ENCODE measurements at places on chromosomes 2 and 18.
A peak's percentile ranks its signal among the peaks of the same experiment; 100 is the strongest.

GRCh38 chr2:1495676-1496358 is 82.6 kb downstream of the TPO start:
- DNase-seq, result no peak

GRCh38 chr2:65514555-65515195 is 82.3 kb upstream of the SPRED2 start:
- no peak for DNase-seq

DNA sequence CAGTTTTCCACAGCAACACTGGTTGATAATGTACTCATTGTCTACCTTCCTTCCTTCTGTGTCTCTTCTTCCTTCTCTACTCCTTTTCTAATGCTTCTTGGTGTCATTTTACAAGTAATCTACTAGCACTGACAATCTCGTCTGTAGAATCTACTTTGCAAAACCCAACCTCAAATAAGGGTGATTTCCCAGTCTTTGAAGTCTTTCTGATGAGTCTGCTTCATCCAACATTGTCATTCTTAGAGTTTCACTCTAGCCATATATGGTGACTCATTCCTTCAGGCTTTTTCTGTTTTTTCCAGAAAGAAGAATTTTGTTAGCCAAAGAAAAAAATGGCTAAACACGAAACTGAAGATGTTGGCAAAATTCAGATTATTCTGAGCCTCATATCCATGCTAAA is 288.7 kb downstream of the MBD2 start:
- no peak for DNase-seq

DNA sequence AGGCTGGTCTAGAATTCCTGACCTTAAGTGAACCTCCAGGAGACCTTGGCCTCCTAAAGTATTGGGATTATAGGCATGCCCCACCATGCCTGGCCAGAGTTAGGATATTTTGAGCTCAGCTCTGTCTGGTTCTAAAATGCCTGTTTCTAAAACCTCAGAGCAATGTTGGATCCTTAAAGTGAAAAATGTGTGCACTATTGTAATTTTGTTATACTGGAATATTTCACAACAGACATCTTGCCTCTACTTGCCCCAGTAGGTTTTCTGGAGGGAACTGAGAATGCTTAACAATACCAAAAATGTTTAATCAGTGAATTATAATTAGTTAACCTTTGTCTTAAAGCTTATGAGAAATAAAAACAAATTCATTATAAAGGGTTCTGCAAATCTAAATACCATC is 144.6 kb upstream of the CCDC195 start:
- DNase-seq, result no peak

- DNase-seq, result no peak
Measured at GRCh38 chr2:28516430-28516829, 20.6 kb downstream of the PLB1 start.

DNA sequence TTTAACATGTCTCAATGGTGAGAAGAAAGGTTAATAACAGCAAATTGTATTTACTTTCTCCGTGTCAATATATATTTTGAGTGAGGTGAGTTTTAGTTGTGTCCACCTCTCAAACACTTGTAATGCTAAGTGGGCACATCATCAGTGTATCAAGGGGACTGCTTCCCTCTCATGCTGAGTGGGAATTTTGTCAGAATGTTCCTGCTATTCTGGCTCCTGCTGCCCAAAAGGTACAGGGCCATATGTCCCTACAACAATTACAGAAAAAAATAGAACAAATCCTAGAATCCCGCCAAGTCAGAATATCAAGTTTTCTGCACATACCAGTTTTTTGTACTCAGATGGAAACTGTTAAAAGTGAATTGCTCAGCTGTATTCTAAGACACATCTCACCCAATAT is 5.4 kb upstream of the CERKL start:
- DNase-seq, result no peak

DNA sequence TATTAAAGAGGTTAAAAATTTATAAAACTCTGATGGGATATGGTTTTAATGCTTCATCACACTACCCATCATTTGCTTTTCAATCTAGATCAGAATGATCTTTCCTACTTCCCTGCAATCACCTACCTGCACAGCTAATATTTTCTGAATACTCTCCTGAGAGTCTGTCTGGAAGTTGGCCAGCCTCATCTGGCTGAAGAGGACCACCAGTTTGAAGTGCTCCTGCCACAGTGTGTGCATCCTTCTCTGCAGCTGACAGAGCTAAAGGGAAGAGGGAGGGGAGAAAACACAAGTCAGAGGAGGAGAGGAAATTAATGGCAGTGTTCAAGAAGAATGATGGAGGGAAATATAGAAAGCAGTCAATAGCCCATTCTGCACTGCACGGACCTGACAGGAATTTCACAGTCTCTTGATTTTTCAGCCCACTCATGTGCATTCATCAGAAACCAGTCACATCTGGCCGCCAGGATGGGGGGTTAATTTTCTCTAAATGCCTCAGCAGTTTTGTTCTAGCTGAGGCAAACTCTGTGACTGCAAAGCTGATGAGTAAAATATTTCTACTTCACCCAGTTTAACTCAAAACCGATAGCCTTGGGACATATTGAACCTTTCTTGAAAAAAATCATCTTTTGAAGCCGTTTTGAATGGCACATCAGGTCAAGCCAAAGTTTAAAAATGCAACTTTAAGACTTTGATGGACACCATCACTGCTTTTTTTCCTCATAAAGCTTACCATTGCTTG is 201.8 kb upstream of the KLHL14 start:
- DNase-seq, result peak; percentile 74

DNA sequence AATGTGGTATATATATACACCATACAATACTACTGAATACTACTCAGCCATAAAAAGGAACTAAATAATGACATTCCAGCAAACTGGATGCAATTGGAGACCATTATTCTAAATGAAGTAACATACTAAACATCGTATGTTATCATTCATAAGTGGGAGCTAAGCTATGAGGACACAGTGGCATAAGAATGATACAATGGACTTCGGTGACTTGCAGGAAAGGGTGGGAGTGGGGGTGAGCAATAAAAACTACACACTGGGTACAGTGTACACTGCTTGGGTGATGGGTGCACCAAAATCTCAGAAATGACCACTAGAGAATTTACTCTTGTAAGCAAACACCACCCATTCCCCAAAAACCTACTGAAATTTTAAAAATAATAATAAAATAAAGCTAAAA is 87.9 kb downstream of the RAB31 start:
- no peak for DNase-seq

DNA sequence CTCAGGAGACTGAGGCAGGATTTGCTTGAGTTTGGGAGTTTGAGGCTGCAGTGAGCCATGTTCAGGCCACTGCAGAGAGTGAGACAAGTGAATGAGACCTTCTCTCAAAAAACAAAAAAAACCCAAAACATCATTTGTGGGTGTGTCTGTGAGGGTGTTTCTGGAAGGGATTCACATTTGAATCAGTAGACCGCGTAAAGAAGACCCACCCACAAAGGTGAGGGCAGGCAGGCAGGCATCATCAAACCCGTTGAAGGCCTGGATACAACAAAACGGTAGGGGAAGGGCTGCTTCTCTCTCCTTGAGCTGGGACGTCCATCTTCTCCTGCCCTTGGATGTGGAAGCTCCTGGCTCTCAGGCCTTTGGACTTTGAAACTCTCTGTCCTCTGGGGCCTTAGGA is 25.4 kb downstream of the CDKL4 start:
- DNase-seq, result no peak

GRCh38 chr18:32349728-32350395 is 120.8 kb downstream of the GAREM1 start:
- peak; percentile 76 for DNase-seq

DNA sequence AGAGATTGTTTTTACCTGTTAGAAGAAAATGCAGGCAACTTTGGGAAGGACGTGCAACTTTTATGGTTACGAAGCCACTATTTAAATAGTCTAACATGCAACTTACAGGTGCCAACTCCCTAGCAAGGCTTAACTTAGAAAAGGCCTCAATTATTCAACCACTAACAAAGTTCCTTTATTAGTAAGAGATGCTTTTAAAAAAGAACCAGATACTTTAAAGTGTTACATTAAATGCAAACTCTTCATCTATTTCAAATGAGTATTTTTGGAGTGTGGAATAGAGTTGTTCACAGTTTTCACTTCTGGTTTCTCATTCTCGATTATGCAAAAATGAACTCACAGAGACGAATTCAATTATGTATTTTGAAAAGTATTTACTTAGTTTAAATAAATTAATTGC is 51.7 kb downstream of the PELI1 start:
- no peak for DNase-seq

DNA sequence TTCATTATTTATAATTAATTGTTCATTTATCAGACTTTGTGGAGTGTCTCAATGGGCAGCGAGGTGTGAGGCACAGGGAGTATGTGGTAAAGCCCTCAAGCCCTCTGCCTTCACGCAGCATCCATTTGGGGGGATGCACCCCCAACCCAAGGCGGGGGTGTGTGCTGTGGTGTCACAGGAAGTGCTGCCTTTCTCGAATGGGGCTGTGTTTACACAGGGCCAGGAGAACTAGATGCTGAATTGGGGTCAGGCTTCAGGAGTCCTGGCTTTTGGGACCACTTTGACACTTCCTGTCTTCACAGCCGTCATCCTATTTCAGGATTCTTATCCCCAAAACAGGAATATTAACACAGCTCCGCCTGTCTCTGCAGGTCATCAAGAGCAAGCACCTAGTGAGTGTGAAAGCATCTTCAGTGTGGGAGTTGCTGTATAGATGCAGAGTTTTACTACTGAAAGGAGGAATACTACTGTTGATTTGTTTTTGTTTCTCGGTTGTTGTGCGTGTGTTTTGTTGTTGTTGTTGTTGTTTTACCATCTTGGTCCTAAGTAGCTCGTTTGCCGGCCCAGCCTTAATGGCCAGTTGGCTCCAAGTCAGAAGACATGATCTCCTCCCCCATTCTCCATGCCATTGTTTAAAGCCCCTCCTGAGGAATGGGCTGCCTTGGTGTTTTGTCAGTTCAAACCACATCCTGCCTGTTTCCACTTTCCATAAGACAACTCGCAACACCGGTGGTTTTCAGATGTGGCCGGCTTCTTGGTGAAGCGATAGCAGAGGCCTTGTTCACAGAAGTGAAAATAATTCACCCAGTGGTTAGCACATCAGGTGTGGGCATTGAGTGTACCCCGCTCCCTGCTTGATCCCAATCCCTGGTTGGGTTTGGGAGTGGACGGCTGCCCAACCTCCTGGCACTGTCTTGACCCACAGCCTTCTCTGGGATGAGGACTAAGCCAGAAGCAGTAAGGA is 221.3 kb downstream of the BCL2 start:
- DNase-seq, result no peak

Data from spinal cord (tissue), 10 donors.